Daoy (cell line): ENCODE measurements at places on chromosomes 11 and 22. TPM values are rescaled to one million over a fixed set of nuclear protein-coding genes. Genes with fewer than 3 reads are reported as not detected.

Gene TH
- not detected in 2 replicates for total RNA-seq

Gene BACE1-AS
- total RNA-seq, result 1.4 and 2.9 TPM in 2 replicates

Gene NELL1
- not detected in 2 replicates for total RNA-seq

Gene PARVG
- total RNA-seq, result 9.0 and 9.5 TPM in 2 replicates

Gene SAA1
- 0.69 TPM in 1 of 2 replicates, not detected in the other for total RNA-seq

Gene GGTLC2
- total RNA-seq, result not detected in 2 replicates

Gene PDE3B
- 2.3 and 5.1 TPM in 2 replicates for total RNA-seq

Gene MYBPC3
- total RNA-seq, result not detected in 2 replicates

Gene CCDC116
- total RNA-seq, result 0.29 and 7.1 TPM in 2 replicates

Gene OR2AG1
- total RNA-seq, result not detected in 2 replicates

Gene OR5B21
- total RNA-seq, result not detected in 2 replicates

Gene OR52K2
- not detected in 2 replicates for total RNA-seq

Gene CD82
- 42.7 and 48.5 TPM in 2 replicates for total RNA-seq

Gene CYP2D6
- total RNA-seq, result 0.03 and 0.40 TPM in 2 replicates

Gene MFRP
- not detected in 2 replicates for total RNA-seq

Gene EXPH5
- 1.5 and 1.8 TPM in 2 replicates for total RNA-seq

Gene DKK3
- total RNA-seq, result 44.6 and 46.5 TPM in 2 replicates

Gene VPREB1
- not detected in 2 replicates for total RNA-seq

DNA sequence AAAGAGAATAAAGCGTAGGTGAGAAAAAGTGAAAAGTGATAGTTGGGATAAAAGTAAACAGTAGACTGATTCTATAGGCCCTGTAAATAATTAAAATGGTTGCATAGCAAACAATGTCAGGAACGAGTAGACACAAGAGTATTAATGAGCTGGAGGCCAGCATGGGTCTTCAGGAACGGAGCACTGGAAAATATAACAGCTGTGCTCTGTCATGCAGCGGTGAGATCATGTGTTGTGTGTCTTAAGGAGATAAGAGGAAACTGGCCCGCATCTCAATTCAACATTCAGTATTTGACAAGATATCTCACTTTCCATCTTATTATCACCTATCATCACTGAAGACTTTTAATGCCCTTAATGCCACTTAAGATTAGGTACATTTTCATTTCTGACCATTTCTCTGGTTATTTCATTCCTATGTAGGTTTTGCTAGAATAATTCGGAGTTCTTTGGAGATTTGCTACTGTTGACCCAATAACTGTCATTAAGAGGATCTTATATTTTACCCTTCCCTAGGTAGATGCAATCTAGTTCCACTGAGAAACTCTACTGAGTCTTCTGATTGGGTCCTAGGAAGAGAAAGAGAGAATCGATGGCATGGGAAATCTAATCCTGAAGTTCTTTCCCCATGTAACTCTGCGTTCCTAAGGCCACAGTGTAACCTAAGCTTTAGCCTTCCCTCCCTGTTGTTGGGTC lies 35.5 kb upstream of the VWA5A start:
- DNase-seq, result no peak

- DNase-seq, result no peak
Measured at GRCh38 chr11:77020734-77021133, 13.5 kb upstream of the B3GNT6 start.

- no peak for DNase-seq
Measured at GRCh38 chr11:92826136-92826535, 143.3 kb upstream of the MTNR1B start.

DNA sequence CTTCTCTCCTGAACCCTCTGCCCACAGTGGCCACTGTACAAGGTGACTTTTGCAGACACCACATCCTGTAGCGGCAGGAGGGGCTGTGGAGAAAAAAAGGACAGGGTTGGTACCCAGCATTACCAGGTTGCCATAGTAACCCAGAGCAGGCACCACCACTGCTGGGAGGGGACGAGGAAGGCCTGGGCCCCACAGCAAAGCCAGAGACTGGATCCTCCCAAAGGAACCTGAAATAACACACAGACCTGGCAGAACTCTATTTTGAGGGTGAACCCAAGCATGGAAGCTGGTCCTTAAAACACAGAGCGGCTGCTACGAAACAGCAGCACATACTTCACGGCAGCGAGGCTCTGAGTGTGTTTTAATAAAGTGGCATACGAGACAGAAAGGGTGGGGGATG lies 380.6 kb downstream of the CTTN start:
- no peak for DNase-seq

GRCh38 chr11:6210274-6210955 lies 5.1 kb downstream of the C11orf42 start:
- no peak for DNase-seq

DNA sequence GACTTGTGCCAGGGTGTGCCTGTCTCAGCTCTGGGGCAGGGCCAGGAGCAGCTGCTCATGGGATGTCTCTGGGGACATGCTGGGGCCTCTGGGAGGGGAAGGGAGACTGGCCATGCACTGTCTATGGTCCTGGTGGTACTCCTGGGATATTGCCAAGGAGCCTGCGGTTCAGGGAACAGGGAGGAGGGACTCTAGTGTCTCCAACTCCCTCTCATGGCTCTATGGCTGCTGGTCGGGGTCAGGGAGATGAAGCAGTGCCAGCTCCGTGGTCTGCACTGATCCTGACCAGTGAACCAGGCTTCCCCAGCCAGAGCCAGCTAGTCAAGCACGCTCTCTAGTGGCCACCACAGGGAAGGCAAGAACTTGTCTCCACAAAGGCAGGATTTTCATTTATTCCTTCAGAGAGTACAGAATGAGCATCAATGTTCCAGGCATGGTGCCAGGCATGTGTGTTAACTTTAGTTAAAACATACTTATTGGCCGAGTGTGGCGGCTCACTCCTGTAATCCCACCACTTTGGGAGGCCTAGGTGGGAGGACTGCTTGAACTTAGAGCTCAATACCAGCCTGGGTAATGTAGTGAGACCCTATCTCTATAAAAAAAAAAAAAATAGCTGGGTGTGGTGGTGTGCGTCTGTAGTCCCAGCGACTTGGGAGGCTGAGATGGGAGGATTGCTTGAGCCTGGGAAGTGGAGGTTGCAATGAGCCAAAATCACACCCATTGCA lies 2.5 kb upstream of the BEST1 start:
- peak; percentile 73 for DNase-seq

GRCh38 chr11:28536504-28537267 lies 428.5 kb downstream of the METTL15 start:
- DNase-seq, result no peak

GRCh38 chr11:95485115-95485900 lies 254.3 kb upstream of the SESN3 start:
- no peak for DNase-seq

DNA sequence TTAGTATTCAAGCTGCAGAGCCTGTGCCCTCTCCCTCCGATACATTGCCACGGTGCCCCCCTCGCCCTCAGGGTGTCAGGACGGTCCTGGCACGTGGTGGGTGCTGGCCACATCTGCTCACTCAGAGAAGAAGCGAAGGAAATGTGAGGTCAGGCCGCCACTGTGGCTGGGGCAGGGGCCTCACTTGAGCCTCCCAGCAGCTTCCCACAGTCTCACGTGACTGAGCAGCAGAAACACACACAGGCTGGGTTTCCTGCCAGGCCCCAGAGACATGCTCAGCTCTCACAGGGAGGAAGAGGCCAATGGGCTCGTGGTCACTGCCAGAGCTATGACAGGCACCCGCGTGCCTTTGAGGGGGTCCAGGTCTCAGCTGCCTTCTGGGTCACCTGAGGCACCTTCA lies 37.9 kb upstream of the PRR5 start:
- DNase-seq, result no peak

DNA sequence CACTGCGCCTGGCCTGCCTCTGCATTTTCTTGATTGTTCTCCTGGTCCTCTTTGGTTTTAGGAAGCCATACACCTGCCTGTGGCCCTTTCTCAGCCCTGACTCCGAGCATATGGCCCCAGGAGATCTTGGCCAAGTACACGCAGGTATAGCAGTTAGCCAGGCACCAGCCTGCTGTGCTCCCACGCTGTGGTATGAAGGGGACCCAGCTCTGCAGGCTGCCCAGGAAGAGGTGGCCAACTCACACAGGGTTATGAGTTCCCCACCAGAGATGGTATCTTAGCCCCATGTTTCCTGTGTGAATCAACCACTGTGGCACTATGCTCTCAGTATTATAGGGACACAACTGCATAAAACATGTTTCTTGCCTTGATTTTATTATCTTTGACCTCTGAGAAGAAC lies 31.1 kb downstream of the SGSM3 start:
- DNase-seq, result no peak

DNA sequence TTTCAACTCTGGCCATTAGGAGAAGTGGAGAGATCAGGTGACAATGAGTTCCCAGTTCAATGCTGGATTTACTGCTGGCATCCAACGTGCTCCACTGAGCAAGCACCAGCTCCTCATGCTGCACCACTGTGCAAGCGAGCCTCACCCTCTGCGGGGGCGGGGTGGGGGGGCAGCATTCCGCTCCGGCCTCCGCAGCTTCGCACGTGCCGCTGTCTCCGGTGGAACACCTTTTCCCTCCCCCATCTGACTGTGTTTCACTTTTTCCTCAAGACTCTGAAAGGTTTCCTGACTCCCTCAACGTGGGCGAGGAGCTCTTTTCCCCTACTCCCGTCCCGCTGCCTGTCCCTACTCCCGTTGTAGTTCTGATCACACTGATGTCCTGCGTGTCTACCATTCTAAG lies 835 bp upstream of the RHOD start:
- DNase-seq, result no peak

- no peak for DNase-seq
Measured at GRCh38 chr11:60854140-60854846, 1.5 kb downstream of the PTGDR2 start.

GRCh38 chr11:66328031-66328301 lies 8.3 kb downstream of the RIN1 start:
- peak; percentile 27 for DNase-seq

- no peak for DNase-seq
Measured at GRCh38 chr22:46812034-46812605, 49.7 kb downstream of the TBC1D22A start.

GRCh38 chr22:27784120-27784475 lies 17.5 kb downstream of the MN1 start:
- no peak for DNase-seq

GRCh38 chr11:69861901-69862300 lies 42.7 kb upstream of the FGF3 start:
- no peak for DNase-seq

DNA sequence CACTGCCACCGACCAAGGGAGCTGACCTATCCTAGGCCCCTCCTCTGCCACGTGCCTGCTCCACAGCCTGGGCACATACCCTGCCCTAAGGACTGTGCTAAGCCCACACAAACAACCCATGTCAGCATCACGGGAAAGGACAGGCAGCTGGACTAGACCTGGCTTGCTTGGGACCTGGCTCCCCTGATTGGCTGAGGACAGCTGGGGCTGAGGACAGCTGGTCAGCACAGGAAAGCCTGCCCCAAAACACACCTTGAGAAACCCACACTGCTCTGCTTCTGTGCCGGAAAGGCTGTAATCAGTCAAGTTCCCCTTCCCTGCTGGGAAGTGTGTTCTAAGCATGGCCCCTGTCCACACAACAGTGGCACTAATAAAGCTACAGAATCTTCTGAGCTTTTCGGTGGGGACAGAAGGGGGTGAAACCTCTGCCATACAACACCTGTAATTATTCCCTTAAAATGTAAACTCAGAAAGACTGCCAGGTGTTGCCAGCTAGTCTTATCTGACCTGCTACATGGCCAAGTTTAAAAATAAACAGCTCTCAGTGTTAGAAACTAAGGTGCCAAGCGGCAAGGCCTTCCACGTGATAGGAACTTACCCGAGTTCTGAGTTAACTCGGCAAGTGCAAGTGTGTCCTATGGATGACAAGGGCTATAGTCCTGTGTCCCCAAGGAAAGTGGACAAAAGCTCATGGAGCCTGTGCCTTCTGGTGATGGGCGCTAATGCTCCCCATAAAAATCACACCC lies 35.7 kb upstream of the ARFGAP3 start:
- DNase-seq, result no peak

- no peak for DNase-seq
Measured at GRCh38 chr11:22749536-22749935, 80.1 kb downstream of the SVIP start.

GRCh38 chr11:73386016-73386415 lies 9.8 kb downstream of the RELT start:
- DNase-seq, result no peak

- DNase-seq, result no peak
Measured at GRCh38 chr22:32340411-32340810, 17.3 kb upstream of the RFPL3 start.

DNA sequence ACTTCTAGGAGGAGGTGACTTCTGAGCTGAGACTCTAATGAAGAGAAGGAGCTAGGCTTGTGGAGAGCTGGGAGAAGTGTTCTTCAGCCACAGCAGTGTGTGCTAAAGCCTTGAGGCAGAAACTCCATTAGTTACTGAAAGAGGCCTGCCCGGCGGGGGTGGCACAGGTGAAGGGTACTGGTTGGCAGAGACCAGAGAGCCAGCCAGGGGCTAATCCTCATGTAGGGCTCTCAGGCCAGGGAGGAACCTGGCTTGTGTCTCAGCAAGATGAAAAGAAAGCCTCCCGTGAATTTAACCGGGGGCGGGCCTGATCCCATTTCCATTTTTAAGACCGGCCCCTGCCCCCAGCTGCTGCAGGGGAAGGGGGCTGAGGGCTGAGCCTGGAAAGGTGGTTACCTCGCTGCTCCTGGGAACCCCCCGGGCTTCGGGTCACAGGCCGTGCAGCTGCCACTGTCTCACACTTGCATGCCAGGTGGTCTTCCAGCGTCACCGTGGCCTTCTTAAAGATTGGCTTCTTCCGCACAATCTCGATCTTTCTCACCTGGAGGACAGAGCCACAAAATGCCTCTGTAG lies 15.0 kb downstream of the PDGFB start:
- DNase-seq, result no peak

GRCh38 chr11:6925636-6926207 lies 504 bp upstream of the ZNF215 start:
- peak; percentile 55 for DNase-seq

- no peak for DNase-seq
Measured at GRCh38 chr22:18067548-18068341, 10.0 kb upstream of the PEX26 start.

DNA sequence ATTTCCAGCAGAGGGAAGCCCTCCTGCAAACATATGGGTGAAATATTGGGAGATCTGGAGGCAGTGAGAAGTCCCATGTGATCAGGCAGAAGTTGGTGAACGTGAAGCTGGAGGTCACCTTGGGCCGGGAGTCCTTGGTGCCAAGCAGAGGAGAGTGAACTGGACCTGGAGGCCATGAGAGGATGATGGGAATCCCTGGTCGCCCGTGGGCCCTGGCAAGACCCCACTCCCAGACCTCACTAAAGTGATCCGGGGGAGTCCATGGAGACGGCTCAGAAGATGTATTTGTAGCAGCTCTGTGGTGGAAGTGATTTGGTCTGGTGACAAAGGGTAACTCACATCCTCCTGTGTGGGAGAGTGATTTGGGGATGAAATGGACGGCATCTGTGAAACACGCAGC lies 71.0 kb downstream of the ARHGAP8 start:
- DNase-seq, result no peak
